Activated CD8-positive, alpha-beta memory T cell treated with anti-CD3 and anti-CD28 coated beads, Interleukin-2, amount 50 U/mL, for 4 hours (primary cell): ENCODE measurements at places on chromosomes 7 and 10.

DNA sequence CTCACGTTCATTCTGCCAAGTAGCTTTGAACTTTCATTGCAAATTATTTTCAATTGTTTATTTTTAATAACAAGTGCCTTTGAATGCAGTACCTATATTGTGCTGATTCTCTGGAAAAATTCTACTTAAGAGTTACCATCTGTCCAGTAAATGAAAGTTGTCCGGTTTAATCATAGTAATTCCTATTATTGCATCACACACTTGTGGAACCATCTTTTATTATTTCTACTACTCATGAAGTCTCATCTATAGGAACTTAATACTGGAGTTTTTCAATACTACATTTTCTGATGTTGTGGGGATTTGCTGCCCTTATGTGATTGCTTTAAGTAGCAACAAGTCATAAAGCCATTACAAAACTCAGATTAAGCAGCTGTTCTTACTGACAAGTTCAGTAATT lies 16.5 kb upstream of the SKAP2 start:
- no peak for DNase-seq

GRCh38 chr7:4707980-4708411 lies 25.9 kb downstream of the FOXK1 start:
- no peak for DNase-seq

DNA sequence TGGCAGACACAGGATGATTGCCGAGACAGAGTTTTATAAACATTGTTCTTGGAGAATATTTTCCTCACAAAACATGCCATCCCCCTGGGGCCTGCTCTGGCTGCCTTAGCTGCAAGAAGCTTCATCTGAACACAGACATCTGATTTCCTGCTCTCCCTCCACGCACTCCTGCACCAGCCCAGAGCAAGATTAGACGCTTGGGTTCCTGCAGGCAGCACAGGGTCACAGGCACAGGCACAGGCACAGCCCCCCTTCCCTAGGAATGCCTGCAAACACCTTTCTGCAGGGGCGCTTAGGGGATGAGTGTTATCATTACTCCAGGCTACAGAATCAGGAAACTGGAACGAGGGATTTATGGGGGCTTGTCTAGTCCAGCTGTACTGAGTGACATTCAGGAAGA lies 450.3 kb downstream of the GRID1 start:
- no peak for DNase-seq

DNA sequence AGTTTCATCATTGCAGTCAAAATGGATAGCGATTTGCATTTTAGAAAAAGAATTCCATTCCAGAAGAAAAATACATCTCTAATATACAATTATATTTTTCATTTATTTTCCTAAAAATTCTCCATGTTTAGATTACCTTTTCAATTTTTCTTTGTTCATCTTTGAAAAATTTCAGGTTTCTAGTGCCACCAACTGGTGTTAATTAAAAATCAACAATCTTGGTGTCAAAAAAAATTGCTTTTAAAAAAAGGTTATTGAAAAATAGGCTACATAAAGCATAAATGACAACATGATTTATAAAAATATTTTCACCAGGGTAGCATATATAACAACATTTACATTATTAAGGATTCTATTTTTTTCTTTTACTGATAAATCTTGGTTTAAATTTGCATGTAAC lies 53.0 kb downstream of the CCDC186 start:
- no peak for DNase-seq

DNA sequence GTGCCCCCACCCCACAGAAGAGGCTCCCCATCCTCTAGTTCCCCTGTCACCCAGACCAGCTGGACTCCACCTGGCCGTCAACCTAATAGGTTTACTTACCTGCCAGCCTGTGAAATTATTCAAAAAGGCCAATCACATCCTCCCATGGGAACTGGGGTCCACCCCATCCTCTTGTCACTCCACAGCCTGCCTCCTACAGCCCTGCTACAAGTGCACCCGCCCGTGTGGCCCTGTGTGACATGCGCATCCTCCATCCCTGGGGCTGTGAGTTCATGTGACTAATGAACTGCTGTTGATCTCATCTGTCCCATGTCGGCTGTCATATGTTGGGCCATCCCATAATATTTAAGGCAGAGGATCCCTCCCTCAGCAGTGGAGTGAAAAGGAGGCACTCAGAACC lies 39.4 kb downstream of the AOC1 start:
- DNase-seq = no peak

DNA sequence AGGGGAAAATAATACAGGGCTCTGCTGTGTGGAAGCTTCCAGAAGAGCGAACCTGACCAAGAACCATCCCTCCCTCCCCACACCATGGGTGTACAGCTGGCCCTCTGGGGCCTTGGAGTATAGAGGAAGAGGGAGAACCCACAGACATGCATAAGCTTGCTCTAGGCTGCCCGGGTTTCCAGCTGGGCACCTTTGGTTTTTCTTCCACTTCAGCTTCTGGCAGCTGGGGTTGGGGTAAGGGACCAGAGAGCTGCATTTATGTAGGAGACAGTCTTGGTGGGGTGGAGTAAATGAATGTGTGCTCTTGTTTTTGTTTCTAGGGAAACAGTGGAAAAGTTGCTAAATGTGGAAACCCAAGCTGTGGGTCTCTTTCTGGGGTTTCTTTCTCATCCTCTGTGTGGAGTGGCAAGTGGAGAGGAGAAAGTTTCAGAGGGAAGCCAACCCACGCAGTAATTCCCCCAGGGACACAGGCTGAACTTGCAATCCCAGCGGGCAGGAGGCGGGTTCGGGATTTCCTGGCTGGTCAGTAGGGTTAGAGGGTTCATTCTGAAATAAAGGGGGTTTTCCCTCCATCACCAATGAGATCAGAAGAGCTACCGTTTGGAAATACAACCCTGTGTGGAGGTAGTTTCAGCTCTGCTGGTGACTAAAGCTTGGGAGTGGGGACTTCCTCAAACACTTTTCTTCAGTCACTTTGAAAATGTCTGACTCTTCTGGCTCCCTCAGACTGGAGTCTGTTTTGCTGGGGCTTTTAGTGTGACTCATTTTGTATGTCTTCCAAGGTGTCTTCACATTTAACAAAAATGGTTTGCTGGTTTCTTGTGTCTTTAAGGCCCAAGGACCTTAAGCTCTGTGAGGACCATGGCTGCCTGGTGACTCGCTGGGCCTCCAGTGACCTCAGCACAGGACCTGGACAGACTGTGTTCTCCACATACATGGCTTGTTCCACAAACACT lies 22.2 kb upstream of the SRGN start:
- DNase-seq = no peak

- peak; percentile 57 for DNase-seq
Measured at GRCh38 chr10:91901784-91902677, 7.3 kb downstream of the FGFBP3 start.

DNA sequence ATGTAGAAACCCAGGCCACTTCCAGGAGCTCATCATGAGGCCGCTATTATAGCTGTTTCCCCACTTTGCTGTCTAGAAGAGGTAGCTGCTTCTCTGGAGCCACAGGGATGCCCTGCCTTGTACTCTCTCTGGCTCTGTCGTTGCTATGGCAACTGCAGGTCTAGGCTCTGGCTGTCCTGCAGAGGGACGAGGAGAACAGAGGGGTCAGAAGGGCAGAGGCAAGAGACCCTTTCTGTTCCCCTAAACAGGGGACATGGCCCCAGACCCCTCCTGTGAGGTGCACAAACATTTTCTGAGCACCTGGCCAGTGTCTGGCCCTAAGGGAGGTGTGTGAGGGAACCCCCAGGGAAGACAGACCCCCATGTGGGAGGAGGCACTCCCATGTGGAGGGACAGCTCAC lies 31.4 kb downstream of the ITPRIP start:
- no peak for DNase-seq

GRCh38 chr10:49161411-49161997 lies 26.7 kb downstream of the TMEM273 start:
- no peak for DNase-seq

DNA sequence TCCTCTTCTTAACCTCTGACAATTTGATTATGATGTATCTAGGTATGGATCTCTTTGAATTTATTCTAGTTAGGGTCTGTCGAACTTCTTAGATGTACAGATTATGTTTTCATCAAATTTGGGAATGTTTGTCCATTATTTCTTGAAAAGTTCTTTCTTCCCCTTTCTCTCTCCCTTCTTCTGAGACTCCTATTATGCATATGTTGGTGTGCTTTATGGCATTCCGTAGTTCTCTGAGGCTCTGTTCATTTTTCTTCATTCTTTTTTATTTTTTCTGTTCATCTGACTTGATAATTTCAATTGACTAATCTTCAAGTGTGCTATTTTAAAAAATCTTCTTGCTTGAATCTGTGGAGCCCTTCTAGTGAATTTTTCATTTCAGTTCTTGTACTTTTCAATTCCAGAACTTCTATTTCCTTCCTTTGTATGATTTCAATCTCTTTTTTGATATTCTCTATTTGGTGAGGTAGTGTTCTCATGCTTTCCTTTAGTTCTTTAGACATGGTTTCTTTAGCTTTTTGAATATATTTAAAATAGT lies 79.8 kb downstream of the TMEM270 start:
- no peak for DNase-seq

DNA sequence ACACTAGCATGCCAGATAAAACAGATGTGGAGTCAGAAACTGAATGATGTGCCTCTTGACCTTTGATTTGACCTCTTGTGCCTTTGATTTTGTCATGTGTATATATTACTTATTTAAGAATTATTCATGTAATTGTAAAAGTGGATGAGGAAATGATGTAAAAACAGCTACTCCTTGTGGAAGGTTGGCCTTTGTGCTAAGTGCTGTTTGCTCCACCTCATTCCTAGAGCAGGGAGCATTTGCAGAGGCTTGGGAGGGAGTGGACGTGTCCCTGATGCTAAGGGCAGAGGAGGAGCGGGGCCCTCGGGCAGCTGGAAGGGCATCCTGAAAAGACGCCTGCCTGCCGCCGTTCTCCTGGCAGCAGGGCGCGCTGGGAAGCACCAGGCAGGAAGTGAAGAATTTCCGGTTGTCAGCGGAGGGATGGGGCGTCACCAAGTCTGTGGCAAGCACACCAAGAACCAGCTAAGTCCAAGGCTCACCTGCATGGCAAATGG lies 197.6 kb upstream of the ZNF32 start:
- DNase-seq = peak; percentile 24

DNA sequence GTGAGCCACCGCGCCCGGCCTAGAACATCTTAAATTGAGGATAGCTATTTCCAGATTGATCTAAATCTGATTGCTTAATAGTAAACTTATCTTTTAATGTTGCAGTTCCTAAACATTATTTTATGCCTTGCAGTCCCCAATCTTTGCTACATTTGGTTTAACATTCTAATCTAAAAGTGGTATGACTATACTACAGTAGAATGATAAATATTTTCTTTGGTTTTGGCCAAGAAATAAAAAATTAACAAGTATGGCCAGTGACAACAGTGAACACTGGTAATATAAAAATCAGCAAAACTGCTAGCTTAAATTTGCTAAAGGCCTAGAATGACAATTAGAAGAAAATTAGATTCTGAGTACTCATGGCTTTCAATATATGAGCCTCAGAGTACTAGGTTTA lies 73.5 kb downstream of the CDK6 start:
- no peak for DNase-seq

DNA sequence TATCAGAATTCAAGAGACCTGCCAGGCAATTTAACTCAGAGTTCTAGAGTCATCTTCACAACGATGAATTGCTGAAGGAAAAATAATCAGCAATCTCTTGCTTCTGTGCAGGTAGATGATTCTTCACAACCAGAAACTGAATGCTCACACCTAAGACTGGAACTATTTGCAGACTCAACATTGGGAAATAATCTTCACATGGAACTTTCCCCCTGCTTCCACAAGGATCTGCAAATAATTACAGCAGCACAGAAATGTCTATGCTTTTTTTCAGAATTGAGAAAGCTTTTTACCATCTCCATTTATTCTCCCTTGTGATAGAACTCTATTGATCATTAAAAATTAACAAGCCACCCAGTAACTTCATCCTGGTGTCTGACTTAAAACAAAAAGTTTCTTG lies 282.8 kb downstream of the AHR start:
- no peak for DNase-seq

DNA sequence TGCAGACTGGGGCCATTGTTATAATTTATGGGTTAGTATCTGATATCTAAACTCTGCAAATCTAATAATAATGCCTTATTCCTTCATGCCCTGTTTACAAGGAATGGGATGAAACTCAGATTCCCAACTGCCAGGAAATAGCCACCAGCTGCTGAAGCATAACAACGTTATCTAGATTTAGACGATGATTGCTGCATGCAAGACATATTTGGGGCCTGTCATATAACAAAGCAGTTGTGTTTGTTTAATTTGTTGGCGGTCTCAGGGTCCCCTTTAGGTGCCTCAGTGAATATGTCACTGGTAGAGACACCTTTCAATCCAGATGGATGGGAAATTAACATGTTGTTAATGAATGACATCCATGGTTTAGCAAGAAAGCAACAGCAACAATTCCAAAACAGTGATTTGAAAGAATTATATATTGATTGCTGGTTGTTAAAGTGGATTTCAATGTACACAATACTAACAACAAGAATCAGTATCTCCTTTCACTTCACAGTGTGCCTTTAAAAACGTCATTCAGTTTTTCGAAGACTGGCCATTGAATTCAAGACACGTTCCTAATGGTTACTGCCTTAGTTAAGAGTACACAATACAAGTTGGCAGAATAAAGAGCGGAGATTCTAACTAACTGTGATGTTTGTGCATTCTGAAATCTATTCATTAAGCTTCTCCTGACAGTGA lies 860.6 kb upstream of the CELF2 start:
- DNase-seq = no peak

GRCh38 chr10:47160261-47160908 lies 139.6 kb upstream of the GDF10 start:
- no peak for DNase-seq

DNA sequence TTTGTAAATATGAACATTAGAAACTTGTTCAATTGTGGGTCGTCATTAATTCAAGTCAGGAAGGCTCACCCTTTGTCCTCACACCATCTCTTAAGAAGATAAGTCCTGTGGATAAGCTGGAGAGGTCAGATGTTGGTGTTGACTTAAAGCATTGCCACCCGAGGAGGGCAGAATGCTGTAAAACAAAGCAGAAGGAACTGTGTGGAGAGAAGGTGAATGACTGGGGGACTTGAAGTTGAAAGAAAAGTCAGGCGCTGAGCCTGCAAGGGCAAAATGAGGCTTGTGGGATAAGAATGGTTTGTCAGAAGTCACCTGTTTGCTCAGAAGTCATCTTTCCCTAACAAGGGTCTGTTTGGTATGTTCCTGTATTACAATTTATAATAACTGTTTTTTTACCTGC lies 9.1 kb downstream of the RPA3 start:
- no peak for DNase-seq

GRCh38 chr10:93376372-93377293 lies 105.5 kb downstream of the MYOF start:
- DNase-seq = no peak

DNA sequence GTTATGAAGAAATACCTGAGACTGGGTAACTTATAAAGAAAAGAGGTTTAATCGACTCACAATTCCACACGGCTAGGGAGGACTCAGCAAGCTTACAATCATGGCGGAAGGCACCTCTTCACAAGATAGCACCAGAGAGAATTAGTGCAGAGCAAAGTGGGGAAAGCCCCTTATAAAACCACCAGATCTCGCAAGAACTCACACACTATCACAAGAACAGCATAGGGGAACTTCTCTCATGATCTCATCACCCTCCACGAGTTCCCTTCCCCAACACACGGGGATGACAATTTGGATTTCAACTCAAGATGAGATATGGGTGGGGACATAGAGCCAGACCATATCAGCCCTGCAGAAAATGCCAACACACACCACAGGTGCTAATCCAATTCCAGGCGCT lies 218.7 kb downstream of the PARD3 start:
- DNase-seq = no peak

- DNase-seq = no peak
Measured at GRCh38 chr7:92644406-92645113, 54.4 kb upstream of the FAM133B start.

GRCh38 chr10:32171204-32171603 lies 115.0 kb upstream of the KIF5B start:
- DNase-seq = no peak

- no peak for DNase-seq
Measured at GRCh38 chr10:88114368-88114767, 250.9 kb downstream of the PTEN start.
